ENCODE measurements at places on chromosomes 1 and 21.

DNA sequence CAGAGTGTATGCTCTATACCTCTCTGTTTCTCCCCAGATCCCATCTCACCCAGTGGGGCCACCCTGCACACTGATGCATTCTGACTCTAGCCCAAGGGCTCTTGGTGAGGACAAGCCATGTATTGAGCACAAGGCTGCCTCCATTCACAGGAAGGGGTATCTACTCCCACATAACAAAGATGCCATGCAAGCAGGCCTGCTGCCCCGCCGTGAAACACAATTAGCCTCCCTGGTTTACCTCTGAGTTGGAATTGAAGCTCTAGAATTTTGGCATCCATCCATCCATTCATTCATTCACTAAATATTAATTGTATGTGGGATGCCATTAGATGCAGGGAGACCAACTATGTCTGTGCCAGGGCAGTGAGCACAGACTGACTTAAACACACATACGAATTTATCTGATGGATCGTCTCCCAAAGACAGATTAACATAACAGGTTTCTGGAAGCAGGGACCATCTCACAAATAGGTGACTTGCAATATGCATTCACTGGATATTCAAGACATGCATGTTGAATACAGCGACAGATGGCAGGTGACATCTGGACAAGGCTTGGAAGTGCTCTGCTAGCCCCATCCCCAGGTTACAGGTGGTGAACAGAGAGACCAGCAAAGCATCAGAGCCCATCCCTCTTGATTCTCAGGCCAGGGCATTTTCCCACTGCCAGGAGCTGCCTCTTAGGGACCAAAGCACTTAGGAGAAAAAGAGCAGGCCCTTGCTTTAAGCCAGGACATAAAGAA, 34.3 kb downstream of the TRABD2B start:
- no peak for DNase-seq

GRCh38 chr21:27026501-27026900, 59.6 kb upstream of the ADAMTS5 start:
- no peak for DNase-seq

DNA sequence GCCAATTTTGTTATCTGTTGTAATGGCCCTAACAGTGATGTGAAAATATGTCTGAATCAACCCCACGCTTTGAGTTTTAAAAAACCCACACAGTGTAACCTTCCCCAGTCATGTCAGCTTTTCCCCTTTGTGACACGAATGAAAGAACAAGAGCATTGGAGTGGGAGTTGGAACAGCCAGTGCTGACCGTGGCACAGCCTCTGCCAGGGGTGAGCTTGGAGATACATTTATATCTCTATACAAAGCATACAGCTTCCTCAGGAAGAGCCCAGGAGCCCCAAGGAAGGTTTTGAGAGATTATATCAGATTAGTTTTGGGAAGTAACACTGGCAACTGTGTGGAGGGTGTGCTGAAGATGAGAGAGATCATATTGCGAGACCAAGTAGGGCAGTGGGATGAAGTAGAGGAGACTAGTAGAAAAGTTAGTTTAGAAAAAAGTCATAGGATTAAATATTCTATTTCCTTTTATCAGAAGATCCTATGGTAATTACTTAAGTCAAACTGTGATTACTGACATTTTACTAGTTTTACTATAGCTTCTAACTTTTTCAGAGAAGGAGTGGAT, 15.9 kb downstream of the LRRC8B start:
- no peak for DNase-seq

DNA sequence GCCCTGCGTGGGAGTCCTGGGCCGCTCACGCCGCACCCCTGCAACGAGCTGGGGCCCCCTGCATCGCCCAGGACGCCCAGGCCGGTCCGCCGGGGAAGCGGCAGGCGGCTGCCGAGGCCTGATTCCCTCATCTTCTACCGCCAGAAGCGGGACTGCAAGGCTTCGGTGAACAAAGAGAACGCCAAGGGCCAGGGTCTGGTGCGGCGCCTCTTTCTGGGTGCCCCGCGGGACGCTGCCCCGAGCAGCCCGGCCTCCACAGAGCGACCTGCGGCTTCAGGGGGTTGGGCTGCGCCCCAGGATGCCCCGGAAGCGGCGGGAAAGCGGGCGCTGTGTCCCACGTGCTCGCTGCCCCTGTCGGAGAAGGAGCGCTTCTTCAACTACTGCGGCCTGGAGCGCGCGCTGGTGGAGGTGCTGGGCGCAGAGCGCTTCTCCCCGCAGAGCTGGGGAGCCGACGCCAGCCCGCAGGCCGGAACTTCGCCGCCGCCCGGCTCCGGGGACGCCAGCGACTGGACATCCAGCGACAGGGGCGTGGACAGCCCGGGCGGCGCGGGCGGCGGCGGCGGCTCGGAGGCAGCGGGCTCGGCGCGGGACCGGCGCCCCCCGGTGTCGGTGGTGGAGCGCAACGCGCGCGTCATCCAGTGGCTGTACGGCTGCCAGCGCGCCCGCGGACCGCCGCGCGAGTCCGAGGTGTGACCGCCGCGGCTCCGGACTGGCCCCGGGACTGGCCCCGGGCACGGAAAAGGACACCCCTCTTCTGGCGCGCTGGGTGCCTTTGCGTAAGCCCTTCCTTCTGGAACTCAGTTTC, 2.7 kb downstream of the FAM110D start:
- peak; percentile 53 for DNase-seq

- no peak for DNase-seq
Observed at GRCh38 chr1:73803380-73803779, 394.6 kb downstream of the LRRIQ3 start.

GRCh38 chr21:26758083-26758880, 86.9 kb downstream of the ADAMTS1 start:
- DNase-seq = no peak

- DNase-seq = no peak
Observed at GRCh38 chr1:203520315-203520714, 26.4 kb downstream of the OPTC start.

DNA sequence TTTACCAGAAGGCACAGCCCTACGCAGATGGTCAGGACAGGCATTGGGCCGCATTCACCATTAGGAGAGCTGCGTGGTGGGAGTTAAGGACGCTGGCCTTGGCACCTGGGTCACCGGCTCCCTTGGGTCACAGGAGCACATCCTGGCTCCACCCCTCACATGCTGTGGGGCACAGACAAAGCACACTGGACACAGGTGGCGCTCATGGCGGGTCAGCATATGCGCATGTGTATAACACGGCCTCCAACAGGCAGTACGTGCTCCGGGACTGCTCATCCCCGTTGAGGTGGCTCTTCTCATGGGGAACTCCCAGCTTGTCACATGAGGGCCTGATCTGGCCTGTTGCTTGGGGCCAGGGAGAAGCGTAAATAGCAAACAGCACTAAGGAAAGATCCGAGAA, 25.0 kb downstream of the PGBD5 start:
- no peak for DNase-seq

DNA sequence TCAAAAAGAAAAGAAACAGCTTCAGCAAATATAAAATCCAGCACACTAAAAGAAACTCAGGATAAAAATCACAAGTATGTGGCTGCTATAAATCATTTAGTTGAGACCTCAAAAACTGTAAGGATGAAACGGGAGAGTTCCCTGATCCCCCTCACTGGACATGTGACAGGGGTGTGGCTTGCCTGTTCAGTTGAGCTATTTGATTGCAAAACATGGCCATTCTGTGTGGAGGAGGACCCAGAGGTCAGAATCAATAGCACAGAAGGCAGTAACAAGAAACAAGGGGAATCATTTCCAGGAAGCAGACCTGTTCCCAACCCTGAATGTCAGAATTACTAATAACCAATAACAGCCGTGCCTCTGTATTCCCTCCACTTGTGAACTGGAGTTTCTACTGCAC, 27.9 kb downstream of the RBM11 start:
- DNase-seq = no peak

GRCh38 chr1:215076322-215076721, 6.2 kb upstream of the KCNK2 start:
- no peak for DNase-seq

- DNase-seq = no peak
Observed at GRCh38 chr1:216310776-216311175, 112.5 kb downstream of the USH2A start.

DNA sequence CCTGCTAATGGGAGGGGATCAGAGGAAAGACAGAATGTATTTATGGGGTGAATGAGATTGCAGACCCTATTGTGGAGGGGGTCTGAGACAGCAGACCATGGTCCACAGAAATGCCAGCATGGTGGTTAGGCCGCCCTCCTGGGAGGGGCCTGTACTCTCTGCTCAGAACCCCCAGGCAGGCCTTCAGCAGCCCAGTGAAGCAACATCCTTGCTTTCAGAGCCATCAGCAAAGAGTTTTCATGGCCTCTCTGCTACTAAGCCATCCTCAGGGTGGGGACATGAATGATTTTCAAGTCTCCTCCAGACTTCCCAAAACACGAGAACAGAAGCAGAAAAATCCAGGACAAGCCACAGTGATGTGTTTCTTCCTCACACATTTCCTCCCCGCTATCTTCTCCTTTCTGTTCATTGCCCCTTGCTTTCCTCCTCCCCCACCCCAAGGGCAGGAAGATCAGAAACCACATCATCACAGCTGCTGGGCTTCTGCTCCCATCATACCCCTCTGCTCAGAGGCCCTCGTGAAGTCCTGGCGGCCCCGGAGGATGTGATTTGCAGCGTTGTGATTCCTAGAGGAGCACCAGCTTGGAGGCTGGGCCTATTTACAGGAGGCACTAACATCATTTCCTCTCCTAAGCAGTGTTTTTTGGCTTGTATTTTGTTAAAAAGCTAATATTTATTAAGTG, 48.0 kb downstream of the ABCA4 start:
- no peak for DNase-seq

- DNase-seq = no peak
Observed at GRCh38 chr21:38277501-38278131, 20.8 kb downstream of the KCNJ15 start.

DNA sequence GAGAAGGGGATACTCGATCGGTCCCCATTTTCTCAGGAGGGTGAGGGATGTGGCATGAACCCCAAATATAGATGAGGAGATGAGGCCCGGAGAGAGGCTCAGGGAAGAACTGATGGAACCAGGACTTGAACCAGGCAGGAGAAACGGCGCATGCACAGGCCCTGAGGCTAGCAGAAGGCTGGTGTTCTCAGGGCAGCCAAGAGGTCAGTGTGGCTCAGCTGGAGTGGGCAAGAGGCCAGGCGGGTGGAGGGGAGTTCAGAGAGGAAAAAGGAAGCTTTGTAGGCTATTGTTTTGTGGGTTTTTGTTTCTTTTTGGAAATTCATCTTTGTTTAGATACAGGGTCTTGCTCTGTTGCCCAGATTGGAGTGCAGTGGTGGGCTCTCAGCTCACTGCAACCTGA, 122.0 kb downstream of the LACTBL1 start:
- no peak for DNase-seq

- no peak for DNase-seq
Observed at GRCh38 chr1:85605484-85606413, 25.2 kb downstream of the CCN1 start.

DNA sequence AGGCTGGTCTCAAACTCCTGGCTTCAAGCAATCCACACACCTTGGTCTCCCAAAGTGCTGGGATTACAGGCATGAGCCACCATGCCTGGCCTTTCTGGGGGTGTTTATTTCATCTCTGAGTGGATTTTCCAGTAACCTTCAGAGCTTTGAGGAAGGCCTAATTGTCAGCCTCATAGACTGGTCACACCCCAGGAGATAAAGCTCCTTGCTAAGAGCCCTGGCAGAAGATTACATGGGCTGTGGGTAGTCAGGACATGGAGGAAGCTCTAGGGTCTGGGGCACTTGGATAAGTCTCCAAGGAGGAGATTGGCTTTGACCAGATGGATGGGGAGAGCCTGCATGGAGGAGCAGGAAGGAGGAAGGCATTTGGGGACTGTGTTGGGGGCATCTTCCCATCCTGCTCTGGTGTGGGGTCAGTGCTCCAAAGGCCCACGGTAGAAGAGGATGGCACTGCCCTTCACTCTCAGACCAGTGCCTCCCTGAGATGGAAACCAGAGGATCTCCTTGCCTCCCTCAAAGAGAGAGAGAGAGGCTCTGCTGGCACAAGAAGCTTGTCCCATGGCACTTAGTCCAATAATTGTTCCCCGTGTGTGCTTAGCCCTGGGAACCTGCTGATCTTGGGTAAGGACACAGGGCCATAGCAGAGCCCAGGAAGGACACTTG, 14.7 kb upstream of the GSTM4 start:
- no peak for DNase-seq

DNA sequence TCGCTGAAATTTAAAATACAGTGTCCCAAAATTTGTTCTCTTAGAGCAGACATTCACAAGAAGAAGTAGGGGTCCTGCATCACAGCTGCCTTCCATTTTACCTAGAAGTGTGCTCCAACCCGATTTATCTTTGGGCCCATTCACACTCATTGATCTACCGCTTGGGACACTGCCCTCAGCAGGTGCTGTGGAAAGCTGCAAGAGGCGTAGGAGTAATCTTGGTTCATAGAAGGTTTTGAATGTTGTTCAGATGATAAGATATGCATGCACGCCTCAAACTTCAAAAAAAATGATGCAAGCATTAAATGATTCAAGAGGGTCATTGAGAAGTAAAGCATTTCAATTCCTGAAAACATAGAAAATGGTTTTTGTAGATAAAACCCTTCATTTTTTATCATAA, 18.6 kb upstream of the C1orf105 start:
- no peak for DNase-seq

- peak; percentile 63 for DNase-seq
Observed at GRCh38 chr1:18913065-18913835, 10.9 kb upstream of the ALDH4A1 start.

DNA sequence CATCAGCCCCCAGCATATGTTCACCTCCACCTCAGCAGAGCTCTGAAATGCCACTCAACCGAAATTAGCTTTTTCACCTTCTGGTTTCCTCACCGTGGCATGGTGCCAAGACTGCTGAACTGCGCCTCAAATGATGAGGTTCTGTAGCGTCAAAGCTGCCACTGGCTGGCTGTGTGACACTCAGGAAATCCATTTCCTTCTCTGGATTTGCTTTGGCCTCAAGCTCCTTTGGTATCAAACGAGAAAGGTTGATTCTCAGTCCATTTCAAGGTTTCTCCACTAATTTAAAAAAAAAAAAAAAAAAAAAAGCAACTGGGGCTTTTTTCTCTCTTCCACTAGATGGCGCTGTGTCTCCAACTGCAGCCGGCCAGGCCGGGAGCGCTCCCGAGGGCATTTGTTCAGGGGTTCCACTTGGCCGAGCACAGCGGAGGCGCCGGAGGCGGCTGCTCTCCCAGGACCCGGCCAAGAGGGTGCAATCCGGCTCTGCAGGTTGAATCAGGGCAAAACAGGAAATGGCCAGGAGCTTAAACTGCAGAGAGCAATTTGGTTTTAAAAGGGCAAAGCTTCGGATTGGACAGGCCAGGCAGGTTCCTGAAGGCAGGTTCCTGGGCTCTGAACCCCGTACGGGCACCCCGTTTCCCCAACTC, 26.5 kb upstream of the PLA2G2C start:
- peak; percentile 69 for DNase-seq
